Activated CD4-positive, CD25-positive, alpha-beta regulatory T cell treated with anti-CD3 and anti-CD28 coated beads, Interleukin-2, amount 50 U/mL, for 72 hours (primary cell): ENCODE measurements at places on chromosomes 5 and 9.

DNA sequence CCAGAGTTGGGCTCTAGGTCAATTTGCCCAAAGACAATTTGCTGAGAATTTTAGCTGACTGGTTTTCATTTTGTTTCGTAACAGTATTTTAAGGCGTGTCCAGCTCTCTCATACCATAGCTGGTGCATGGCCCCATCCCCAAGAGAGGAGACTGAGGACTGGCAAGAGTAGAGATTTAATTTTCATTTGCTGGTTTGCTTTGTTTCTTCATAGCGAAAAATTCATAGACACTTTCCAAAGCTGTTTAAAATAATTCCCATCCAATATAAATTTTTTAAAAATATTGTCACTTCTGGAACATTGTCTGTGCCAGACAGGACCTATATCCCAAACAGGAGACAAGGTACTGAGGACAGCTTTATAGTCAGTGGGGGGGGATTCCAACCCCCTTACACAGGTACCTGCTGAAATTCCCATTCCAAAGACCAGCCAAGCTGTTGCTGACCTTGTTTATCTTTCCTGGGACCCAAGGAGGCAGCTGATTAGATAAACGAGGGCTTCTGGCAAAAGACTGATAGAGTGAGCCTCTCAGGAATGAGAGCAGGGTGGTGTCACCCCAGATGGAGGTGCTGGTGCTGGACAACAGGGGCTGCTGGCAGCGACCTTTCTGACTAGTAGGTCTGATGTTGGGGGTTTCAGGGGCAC, 6.8 kb upstream of the ANGPTL2 start:
- DNase-seq, result no peak

DNA sequence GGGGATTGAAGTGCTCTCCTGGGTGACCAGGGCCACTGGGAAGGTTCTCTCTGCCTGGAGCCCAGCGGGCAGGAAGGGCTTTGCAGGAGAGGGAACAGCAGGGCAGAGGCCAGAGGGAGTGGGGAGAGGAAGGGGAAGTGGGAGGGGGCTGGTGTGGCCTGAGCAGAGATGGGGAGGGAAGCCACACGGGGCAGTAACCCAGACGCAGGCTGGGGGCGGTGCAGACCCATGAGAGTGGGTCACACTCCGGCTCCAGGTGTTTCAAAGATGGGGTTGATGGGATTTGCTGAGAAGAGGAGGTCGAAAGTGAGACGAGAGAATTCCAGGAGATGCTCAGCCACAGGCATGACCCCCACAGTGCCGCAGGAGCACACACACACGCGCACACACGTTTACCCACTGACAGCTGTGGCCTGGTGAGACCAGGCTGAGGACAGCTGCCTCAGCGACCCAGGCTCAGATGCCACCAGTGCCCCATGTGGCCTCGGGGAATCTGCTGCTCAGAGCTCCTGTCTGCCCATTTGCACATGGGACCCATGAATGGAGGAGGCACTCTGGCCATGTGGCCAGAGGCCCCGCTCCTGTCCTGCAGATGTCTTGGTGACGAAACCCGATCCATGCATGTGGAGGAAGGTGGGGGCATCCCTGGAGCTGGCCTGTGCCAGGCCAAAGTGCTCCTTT, 32.7 kb upstream of the FCN2 start:
- DNase-seq, result no peak

DNA sequence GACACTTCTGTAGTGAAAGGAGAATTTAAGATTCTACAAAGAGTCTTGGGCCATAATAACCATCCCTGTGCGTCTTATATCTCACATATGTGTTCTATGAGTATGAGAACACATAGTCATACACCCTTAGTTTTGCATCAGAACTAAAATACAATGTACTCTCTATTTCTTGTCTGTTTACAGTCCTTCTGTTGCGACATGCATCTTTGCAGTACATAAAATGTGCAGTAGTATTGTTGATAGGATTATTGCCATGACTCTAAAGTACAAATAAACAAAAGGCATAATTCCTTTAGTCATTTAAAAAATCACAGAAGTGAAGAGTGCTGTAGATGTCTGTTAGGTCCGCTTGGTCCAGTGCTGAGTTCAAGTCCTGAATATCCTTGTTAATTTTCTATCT, 201.9 kb downstream of the NR3C1 start:
- DNase-seq, result no peak

GRCh38 chr5:160166069-160166972, 47.1 kb upstream of the PWWP2A start:
- DNase-seq, result no peak

- no peak for DNase-seq
Measured at GRCh38 chr5:102713278-102713677, 41.8 kb upstream of the PAM start.

- DNase-seq, result no peak
Measured at GRCh38 chr5:83900306-83900705, 179.7 kb upstream of the HAPLN1 start.

- DNase-seq, result no peak
Measured at GRCh38 chr9:13791816-13792215, 512.3 kb upstream of the MPDZ start.

GRCh38 chr5:65394087-65394486, 87.6 kb downstream of the ADAMTS6 start:
- no peak for DNase-seq

GRCh38 chr9:94974154-94974879, 247.8 kb downstream of the AOPEP start:
- DNase-seq, result no peak

GRCh38 chr9:136853596-136854112, 1.5 kb downstream of the MAMDC4 start:
- DNase-seq, result no peak

DNA sequence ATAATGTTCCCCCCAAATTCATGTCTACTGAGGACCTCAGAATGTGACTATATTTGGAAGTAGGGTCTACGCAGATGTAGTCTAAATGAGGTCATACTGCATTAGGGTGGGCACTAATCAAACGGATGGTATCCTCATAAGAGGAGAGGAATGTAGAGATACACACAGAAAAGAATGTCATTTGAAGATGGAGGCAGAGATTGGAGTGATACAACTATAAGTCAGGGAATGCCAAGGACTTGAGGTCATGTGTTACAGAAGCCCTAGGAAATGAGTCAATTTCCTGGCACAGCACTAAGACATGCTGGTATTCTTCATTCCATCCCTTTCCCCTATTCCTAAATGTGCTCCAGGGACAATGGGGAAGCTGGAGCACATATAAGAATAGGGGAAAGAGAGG, 758 bp upstream of the PDCD1LG2 start:
- DNase-seq, result no peak

- DNase-seq, result no peak
Measured at GRCh38 chr9:28456861-28457260, 883.6 kb upstream of the C9orf72 start.

DNA sequence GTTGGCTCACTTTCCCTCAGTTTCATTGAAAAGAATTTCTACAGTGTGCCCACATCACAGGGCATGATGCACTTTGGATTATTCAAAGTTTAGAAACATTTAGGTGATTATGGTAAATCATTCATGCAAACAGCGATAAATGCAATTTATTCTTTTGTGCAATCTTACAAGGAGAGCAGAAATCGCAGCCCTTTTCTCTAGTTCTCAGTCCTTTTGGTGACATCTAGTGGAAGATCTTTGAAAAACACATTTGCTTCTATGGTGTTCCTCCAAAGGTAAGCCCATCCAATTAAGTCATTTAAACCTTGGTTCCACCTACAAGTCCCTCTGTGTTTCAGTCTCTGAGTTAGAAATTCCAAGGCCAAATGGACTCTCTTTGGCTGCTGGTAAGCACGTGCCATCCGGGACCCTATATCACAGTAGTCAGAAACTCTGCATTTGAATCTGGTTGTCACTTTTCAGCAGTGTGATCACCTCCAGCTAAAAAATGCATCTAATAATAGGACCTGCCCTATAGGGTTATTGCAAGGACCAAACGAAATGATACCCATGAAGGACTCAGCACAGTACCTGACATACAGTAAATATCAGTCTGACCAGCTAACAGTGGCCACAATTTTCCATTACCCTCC, 66.4 kb downstream of the MACROH2A1 start:
- DNase-seq, result no peak

DNA sequence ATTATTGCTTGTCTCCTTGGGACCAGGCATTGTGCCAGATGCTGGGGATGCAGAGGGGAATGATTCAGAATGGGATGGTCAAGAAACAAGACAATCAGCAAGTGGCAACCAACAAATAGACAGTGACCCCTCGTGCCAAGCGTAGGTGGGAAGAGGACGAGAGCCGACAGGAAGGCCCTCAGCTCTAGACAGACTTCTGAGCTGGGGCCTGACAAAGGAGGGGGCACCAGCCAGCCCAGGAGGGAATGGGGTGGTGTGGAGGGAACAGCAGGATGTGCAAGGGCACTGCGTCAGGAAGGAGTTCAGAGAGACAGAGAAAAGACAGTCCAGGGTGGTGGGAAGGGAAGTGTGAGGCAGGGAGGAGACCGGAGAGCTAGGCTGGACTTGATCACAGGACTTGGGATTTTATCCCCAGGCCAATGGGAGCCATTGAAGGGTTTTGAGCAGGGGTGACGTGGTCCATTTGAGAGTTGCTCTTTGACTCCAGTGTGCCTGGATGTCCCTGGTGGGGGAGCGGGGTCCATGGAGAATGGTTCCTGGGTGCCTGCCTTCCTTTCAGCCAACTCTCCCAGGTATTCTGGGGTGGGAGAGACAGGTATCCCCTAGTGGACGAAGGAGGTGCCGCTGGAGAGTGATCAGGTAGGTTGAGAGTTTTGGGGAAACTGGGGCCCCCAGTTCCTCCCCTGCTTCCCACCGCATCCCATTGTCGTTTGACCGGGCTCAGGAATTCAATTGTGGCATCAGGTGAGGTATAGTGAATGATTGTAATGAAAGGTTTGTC, 79.3 kb upstream of the ZNF618 start:
- DNase-seq, result no peak

DNA sequence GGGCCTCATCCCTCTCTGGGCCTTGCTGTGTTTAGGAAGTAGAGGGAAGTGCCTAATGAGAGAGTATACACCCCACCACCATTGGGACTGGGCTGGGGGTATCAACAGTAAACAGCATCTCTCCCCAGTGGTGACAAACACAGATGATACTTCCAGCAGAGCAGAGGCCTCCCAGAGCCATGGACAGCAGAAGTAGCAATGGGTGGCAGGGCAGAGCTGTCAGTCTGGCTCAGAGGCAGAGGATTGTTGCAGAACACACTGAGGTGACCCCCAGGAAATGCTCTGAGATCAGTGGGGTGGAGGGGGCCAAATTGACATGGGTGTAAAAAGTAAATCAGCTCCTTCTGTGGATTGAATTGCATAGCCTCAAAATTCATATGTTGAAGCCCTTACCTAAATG, 12.1 kb upstream of the P4HA2 start:
- DNase-seq, result no peak

DNA sequence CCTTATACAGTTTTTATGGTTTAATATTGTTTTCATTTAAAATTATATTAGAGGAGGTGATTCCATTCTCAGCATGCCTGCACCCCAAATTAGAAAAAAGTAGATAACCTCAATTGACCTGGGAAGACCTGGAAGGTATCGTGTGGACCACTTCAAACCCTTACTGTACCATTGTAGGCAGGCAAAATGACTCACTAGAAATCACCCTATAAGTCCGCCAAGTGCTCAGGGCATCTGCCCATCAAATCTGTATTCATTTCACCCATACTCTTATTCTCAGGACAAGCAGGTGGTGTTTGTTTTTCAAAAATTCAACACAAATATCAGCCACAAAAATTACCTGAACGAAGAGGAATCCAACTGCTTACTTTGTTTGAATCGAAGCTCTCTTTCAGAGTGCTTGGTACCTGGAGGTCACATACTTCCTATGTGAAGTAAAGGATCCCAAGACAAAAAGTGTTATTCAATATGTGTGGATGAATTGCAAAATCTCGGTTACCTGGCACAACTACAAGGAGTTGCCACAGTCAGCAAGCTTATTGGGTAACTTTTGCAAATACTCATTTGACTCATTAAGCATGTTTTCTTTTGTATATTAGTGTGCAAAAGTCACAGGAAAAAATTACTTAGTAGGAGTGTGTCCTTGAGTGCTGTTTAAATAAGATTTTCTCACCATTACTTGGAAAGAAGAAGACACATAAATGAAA, 216.2 kb downstream of the ENC1 start:
- no peak for DNase-seq

DNA sequence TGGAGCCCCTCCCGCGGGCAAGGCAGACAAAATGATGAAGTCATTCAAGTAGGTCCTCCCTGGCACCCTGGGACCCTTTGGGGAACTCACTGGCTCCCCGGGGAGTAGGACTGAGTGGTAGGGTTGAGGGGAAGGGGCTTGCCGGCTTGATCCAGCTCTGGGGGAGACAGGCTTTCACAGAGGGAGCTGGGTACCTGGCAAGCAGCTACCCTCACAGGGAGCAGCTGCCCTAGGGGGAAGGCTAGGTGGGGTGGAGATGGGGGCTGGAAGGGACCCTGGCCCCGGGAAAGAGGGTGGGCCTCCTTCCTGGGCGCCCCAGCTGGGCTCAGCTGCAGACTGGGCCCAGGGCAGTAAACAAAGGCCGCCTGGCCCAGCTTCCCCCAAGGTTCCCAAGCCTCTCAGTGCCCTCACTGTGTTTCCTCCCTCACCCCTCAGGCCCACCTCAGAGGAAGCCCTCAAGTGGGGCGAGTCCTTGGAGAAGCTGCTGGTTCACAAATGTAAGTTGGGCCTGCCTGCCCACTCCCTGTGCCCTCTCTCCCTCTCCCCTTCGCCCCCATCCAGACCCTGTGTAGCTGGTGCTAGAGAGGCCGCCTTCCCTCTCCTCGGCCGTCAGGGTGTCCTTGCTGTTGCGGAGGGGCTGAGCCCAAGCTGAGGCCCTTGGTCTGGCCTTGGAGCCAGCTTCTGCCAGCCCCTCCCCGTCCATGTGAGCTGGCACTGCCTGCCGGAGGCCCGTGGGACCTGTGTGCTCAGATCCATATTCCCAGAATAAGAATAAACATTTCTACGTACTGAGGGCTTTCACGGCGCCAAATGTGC, 131.2 kb downstream of the RGS3 start:
- no peak for DNase-seq

GRCh38 chr9:15999422-16000339, 446.8 kb downstream of the CCDC171 start:
- DNase-seq, result no peak

DNA sequence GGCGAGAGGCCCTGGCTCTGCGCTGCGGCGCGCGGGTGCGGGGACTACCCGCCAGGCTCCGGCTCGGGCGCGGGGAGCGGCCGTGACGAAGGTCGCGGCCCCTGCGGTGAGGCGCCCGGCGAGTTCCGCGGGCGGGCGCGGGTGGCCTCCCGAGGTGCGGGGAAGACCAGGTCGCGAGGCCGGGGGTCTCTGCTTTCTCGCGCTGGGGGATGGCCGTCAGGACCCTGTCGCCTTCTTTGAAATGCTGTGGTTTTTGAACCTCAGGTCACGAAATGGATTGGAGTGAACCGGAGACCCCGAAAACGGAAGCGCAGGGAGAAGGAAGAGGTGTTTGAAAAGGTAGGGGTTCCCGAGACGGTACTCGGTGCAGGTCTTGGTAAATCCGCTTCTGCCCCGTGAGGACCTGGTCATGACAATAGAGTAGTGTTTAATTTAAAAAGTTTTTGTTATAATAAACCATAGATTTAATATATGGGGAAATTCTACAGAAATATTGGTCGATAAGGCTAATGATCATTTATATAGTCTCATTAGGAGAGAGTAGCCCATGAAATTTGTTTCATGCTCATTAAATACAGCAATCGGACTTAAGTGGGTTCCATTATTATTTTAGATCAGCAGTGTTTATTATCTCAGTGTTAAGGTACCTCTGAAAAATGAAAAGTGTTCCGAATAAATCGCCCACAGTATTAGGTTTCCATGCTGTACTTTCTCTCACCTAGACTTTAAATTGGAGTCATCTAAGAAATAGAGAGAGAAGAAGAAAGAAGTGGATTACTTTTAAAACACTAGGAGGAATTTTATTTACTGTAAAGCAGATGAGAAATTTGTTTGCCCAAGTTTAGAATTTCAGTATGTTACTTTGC, 279.0 kb downstream of the AOPEP start:
- DNase-seq, result no peak

GRCh38 chr5:119597728-119598298, 31.5 kb upstream of the FAM170A start:
- DNase-seq, result no peak
